T-helper 2 cell treated with Interferon-gamma antibody and Interleukin-4, amounts not matched to agents 5 μg/mL and 100 μg/mL, for 36 hours (primary cell): ENCODE measurements at places on chromosomes 3 and 15.

GRCh38 chr3:13517253-13517977 lies 31.5 kb upstream of the FBLN2 start:
- DNase-seq = no peak

- no peak for DNase-seq
These were observed 198.0 kb downstream of the ALCAM start for GRCh38 chr3:105564546-105565288.

GRCh38 chr3:193508108-193508507 lies 46.6 kb downstream of the ATP13A4 start:
- DNase-seq = no peak

GRCh38 chr15:44243141-44243540 lies 45.4 kb upstream of the GOLM2 start:
- DNase-seq = no peak

DNA sequence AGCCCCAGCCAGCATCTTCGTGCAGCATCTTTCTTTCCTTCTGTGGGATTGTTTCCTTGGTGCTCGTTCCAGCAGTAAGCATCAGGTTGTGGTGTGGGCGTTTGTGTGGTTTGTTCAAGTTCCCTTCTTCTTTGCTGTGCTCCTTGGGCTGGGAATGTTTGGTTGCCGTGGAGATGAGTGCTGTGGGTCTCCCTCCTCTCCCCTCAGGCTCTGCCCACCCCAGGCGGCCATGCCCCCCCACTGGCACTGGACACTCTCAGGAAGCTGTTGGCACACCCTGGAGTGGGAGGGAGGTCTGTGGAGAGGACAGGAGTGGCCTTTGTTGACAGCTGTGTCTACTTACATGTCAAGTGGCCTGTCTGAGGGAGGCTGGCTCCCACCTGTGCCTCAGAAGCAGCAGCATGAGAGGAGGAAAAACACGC lies 46.5 kb upstream of the SACM1L start:
- no peak for DNase-seq

- DNase-seq = no peak
These were observed 190.8 kb downstream of the PDCD6IP start for GRCh38 chr3:33989229-33989628.

- DNase-seq = no peak
These were observed 367.2 kb downstream of the SOX2 start for GRCh38 chr3:182078929-182079328.

DNA sequence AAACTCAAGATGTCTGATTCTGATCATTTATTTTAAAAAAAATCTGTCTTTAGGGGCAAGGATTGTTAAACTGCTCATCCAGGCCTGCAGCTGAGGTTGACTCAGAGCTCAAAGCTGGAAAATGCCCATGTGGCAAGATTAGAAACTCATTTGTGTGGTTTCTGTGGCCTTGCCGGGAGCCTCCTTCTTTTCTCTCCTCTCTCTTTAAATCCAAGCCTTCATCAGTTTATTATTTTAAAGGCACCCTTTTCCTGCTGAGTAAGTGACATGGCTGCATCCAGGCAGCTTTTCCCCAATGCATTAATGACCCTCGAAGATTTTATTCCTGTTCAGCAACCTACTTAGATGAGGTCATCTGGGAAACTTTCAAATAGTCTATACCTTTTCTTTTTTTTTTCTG lies 221.3 kb upstream of the CDIN1 start:
- no peak for DNase-seq

DNA sequence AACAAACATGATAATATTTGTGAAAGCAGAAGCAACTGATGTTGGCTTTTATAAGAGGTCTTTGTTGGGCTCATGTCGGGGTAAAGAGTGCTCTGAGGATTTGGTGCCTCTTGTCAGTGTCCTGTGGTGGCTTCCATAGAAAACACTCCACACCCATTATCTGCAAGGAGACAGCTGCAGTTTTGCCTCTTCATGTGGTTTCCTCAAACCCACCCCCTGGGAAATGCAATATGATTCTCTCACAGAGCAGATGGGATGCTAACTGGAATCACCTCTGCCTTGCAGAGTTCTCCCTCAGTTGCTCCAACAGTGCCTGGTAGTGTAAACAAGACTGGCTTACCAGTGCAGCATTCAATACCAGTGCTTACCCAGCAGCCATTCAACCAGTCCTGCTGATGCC lies 771.4 kb upstream of the CFAP20DC start:
- DNase-seq = no peak

DNA sequence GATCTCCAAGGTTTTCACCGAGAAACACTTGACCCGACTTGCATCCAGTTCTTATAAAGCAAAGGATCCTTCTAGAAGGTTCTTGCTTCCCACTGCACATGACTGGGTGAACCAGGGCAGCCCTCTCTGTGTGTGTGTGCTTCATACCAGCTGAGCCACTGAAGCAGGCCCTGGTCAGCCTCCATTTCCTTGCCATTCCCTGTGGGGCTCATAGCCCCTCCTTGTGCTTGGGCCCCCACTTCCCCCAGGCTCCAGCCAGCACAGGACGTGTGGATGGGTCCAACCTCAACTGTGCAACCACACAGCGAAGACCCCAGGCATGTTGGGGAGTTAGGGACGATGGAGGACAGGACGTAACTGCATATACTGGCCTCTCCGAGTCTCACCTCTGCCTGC lies 15.5 kb downstream of the KLF15 start:
- DNase-seq = no peak

DNA sequence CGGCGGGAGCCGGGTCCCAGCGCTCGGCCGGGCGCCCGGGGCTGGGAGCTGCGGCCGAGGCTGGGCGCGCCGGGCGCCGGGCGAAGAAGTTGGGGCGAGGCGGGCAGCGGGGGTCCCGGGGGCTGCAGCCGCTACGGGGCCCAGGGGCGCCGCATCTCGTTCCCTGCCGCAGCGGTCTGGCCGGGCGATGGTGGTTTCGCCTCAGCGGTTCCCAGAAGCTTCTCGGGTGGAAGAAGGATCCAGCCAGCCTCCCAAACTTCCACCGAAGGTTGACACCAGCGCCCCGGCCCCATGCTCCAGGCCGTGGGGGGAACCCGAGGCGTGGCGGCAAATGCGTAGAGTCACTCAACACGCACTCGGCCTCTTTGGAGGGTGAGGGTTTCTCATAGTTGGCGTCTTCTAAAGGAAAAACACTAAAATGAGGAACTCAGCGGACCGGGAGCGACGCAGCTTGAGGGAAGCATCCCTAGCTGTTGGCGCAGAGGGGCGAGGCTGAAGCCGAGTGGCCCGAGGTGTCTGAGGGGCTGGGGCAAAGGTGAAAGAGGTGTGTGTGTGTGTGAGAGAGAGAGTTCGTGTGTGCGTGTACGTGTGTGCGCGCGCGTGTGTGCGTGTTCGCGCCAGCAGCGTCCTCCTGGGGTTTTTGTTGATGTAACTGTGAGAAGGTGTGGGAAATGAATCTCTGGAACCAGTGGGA lies 940 bp downstream of the BOC start:
- DNase-seq = peak; percentile 9

GRCh38 chr3:101970905-101971304 lies 121.6 kb downstream of the NFKBIZ start:
- DNase-seq = no peak

DNA sequence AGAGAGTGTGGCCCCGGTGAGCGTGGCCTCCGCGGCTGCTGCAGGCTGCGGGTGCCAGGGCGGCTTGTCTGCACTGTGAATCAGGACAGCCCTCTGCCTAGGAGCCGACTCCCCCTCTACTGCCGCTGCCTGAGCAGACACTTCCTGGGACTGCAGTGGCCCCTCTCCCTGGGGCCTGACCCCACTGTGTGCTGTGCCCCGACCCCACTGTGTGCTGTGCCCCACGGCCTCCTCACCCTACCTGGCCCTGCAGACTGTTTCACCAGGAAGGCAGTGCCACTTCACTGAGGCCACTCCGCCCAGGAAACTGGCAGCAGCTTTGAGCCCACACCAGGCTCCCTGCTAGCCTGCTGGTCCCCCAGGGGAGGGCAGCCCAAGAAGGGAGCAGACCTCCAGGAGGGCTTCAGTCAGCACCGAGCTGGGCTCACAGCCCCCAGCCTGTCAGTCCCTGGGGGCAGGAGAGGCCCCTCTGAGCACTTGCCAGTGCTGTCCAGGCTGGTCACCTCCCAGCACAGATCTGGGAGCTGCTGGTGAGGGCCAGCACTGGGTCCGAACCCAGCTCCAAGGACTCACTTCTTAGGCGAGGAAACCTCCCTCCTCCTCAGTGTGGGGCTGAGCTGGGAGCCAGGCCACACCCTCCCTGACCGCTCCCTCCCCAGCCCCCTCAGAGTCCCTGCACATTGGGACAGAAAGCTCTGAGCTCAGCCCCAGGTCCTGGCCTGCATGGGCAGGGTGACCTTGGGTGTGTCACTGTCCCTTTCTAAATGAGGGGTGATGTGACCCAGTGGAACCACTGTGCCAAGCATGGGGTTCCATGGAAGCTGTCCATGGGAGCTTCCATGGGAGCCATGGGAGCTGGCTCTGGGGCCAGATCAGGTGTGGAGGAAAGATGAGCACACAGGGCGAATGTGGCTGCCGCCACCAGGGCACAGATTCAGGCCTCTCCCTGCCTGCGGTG lies 56.8 kb downstream of the DNAJB8 start:
- no peak for DNase-seq

GRCh38 chr3:18891641-18892040 lies 256.7 kb upstream of the KCNH8 start:
- peak; percentile 62 for DNase-seq

- DNase-seq = no peak
These were observed 50.0 kb downstream of the CPA3 start for GRCh38 chr3:148914936-148915690.

- no peak for DNase-seq
These were observed 23.9 kb downstream of the ATP13A3 start for GRCh38 chr3:194462936-194463335.

DNA sequence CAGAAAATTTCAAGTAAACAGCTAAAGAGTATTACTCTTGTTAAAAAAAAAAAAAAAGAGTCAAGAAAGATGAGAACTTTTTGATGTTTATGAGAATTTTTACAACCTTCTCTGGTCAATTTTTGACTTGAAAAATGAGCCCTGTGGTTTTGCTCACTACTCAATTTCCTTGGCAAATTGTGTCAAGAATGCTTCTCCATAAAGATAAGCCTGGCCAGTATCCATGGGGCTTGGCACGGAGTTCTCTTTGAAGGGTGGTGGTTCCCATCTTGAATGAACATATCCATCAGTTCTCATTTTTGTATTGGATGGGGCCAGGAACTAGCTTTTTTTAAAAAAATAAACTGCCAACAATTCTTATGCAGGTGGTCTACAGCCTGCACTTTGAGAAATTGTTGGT lies 179.9 kb downstream of the RYR3 start:
- DNase-seq = no peak

DNA sequence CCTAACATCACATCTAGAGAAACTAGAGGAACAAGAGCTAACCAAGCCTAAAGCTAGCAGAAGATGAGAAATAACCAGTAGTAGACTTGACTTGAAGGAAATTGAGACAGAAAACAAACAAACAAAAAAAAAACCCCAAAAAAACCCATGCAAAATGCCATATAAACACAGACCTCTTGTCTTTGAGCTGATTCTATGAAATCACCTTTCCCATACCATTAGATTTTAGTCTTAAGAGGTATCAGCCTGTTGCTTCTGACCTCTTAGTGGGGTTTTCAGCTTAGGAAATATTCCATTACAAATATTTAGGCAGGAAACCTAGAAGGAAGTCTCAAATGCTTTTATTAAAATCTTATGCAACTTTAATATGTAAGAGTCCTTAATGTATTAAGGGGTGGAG lies 23.9 kb upstream of the ST3GAL6 start:
- DNase-seq = no peak

DNA sequence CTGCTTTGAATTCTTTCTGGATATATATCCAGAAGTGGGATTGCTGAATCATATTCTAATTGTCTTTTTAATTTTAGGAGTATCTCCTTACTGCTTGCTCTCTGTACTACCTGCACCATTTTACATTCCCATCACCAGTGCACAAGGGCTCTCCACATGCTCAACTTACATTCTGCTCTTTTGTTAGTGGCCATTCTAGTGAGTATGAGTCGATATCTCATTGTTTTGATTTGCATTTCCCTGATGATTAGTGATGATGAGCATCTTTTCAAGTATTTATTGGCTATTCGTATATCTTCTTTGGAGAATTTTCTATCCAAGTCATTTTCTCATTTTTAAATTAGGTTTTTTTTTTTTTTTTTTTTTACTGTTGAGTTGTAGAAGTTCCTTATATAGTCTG lies 29.5 kb downstream of the PFN2 start:
- DNase-seq = no peak

- no peak for DNase-seq
These were observed 21.1 kb upstream of the RHO start for GRCh38 chr3:129507181-129507831.

GRCh38 chr3:132961991-132962390 lies 76.2 kb upstream of the TMEM108 start:
- DNase-seq = no peak

- DNase-seq = no peak
These were observed 24.8 kb downstream of the KPNA4 start for GRCh38 chr3:160540551-160540950.

DNA sequence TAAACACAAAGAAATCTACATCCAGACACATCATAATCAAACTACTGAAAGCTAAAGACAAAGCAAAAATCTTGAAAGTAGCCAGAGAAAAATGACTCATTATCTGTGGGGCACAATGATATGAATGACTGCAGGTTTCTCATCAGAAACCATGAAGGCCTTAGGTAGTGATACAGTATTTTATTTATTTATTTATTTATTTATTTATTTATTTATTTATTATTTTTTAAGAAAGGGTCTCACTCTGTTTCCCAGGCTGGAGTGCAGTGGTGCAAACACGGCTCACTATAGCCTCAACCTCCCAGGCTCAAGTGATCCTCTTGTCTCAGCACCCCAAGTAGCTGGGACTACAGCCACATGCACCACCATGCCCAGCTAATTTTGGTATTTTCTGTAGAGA lies 15.2 kb downstream of the CCK start:
- DNase-seq = no peak

DNA sequence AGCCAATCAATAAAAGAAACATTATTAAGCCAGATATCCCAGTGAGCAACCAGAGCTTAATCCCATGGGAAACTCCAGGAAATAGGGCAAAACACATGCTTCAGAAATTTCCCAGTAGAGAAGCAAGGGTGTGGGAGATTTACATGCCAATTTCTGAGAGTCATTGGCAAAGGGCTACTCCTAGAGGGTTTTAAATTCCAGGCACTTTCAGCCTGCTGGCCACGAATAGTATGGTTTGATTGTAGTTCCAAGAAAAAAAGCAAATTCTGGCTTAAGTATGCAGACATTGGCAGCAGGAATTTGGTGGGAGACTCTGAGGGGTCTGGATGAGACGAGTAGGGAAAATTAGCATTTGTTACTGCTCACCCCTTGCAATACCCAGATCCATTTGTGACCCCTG lies 402.1 kb upstream of the SUCLG2 start:
- DNase-seq = no peak

DNA sequence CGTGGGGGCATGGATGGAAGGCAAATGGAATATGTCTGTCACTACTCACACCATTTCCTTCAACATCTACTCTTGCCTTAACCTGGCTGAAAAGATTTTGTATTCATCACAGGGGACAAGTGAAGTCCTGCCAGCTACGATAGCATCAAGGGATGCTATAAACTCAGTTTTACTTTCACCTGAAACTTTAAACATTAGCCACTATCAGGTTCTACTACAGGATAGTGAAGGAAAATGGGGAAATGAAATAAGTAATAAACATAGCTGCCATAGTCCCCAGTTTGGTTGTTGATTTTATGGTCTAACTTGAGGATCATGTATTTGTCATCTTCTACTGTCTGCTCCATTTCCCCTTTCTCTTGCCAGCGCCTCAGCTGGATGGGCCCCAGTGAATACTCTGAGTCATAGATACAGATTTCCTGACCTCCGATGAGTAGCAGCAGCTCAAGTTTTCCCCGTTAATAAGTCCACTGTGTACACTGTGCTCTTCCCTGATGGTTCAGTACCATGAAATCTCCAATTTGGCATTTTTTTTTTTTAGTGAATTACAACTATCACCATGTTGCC lies 338.2 kb upstream of the SLCO3A1 start:
- DNase-seq = no peak
